ENCODE measurements at places on chromosomes 7 and 10. TPM values are rescaled to one million over a fixed set of nuclear protein-coding genes. Genes with fewer than 3 reads are reported as not detected.

GRCh38 chr7:99210265-99210970 is 2.5 kb upstream of the KPNA7 start:
- DNase-seq: no peak

The ARHGAP22 gene
- total RNA-seq: 24.8 TPM

GRCh38 chr10:102613286-102613685 is 31.0 kb upstream of the TRIM8 start:
- DNase-seq: no peak

The TBXAS1 gene
- 30.1 TPM for total RNA-seq

- no peak for DNase-seq
Observed at GRCh38 chr10:127918572-127918971, 11.7 kb downstream of the PTPRE start.

DNA sequence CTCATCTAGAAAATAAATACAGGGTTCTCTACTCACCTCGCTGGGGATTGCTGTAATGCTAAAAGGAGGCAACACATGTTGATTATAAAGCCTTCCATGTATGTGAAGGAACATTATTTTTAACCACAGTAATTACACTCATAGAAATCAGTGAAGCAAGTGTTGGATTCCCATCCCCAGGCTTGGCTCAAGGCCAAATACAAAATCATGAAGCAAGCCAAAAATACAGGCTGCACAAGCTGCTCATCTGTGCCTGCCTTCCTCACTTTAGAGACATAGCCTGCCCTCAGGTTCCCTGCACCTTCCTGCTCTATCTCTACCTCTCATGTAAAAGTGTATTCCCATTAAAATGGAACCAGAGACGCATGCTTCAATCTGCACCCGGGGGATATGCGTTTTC is 1077.1 kb upstream of the C7orf33 start:
- DNase-seq: no peak

DNA sequence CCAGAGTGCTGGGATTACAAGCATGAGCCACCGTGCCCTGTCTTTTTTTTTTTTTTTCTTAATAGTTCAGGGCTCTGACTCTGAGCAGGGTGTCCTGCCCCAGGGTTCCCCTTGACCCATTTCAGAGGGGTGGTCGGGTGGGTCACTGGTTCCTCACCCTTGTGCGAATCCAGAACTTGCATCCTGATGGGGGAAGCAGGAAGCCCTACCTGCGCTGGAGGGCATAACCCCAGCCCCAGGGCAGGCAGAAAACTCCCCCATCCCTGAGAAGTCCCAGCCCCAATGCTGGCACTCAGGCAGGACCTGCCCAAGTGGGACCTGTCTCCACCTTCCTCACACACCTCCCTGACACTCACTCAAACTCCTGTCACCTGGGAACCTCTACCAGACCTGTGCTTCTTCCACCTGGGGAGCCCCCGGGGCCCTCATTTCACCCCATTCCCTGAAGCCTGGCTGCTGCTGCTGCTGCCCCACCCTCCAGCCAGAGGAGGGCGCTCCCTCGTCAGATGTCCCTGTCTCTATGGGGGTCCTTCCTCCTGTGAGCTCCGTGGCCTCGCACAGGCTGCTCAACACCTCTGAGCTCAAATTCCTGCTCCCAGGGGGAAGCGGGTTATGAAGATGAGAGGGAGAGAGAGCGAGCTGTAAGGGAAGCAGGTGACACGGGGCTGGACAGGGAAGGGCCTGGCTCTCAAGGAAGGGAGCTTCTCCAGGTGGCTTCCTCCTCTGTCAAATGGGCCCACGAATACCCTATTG is 15.1 kb upstream of the ZNF273 start:
- no peak for DNase-seq

DNA sequence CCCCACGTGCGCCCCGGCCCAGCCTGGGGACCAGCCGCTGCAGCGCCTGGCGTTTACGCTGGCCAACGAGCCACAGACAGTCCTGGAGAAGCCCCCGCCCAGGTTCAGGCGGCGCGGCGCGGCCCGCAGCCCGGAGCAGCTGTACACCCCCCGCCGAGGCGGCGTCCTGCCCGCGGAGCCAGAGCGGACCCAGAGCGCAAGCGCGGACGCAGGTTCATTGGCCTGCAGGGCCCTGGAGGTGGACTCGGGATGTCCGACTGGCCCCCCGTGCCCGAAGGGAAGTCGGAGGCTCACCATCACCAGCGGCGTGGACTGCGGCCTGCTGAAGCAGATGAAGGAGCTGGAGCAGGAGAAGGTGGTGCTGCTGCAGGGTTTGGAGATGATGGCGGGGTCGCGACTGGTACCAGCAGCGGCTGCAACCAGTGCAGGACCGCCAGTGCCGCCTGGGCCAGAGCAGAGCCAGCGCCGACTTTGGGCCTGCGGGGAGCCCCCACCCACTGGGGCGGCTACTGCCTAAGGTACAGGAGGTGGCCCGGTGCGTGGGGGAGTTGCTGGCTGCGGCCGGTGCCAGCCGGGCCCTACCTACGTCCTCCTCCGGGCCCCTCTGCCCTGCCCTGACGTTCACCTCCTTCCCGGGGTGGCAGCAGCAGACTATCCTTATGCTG is 72.0 kb upstream of the KCTD7 start:
- DNase-seq: no peak

The SH2D4B gene
- total RNA-seq: 0.92 TPM

The GFRA1 gene
- total RNA-seq: 9.3 TPM

The HTR5A gene
- total RNA-seq: not detected

- no peak for DNase-seq
Observed at GRCh38 chr7:1917221-1918062, 247.4 kb downstream of the ELFN1 start.

GRCh38 chr7:106069471-106070200 is 42.5 kb downstream of the SYPL1 start:
- no peak for DNase-seq

The CNNM1 gene
- 0.68 TPM for total RNA-seq

The CPEB3 gene
- 6.8 TPM for total RNA-seq

- DNase-seq: no peak
Observed at GRCh38 chr10:22518167-22518724, 172.9 kb downstream of the SPAG6 start.

The MINDY4 gene
- 32.0 TPM for total RNA-seq

- DNase-seq: no peak
Observed at GRCh38 chr10:5975641-5976473, 1.5 kb downstream of the IL15RA start.

The EBLN1 gene
- not detected for total RNA-seq

DNA sequence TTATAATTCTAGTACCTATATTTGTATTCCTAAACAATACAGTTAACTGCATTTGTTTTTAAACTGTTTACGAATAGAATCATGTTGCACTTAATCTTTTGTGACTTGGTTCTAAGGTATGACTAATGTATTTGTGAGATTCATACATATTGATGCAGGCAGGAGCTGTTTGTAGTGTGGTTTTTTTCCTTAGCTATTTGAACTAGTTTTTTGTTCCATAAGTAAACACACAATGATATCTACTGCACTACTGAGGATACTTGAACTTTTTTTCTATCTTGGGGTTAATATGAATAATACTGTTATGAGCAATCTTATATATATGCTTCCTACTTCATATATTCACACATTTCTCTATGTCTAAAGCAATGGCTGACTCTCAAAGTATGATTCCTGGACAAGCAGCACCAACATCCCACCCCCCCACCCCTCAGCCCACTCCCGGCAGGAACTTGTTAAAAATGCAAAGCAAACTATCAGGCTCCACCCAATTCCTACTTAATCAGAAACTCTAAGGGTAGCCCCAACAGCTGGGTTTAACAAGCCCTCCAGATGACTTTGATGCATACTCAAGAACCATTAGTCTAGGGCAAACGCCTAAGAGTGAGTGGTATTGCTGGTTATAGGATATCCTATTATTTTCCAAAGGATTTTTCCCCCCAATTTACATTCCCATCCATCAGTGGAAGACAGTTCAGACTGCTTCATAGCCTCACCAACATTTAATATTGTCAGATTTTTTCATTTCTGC is 25.8 kb downstream of the BRAF start:
- no peak for DNase-seq

The IDI2 gene
- not detected for total RNA-seq

GRCh38 chr7:93218997-93219827 is 7.1 kb downstream of the HEPACAM2 start:
- DNase-seq: no peak

- DNase-seq: no peak
Observed at GRCh38 chr7:86939197-86939814, 120.1 kb downstream of the ELAPOR2 start.

DNA sequence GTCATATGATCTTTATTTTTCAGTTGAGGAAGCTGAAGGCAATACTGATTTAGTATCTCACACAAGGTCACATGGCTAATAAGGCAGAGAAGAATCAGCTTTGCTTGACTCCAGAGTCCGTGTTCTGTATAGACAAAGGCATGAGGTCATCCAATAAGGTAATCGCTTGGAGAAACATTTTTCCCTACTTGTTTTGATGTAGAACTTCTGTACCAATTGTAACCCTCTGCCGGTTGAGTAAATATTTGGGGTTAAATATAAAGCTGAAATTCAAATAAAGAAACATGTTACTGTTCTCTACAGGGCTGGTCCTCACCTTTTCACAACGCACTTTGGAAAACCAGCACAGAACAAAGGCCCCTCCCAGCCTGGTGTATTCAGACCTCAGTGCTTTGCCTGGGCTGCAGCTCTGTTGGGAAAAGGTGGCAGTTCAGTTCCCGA is 83.0 kb upstream of the INSYN2A start:
- DNase-seq: no peak
